ENCODE measurements at places on chromosomes 7 and 10.
A peak's percentile ranks its signal among the peaks of the same experiment; 100 is the strongest.

GRCh38 chr7:100102950-100103840, 1.8 kb downstream of the AP4M1 start:
- no peak for DNase-seq

DNA sequence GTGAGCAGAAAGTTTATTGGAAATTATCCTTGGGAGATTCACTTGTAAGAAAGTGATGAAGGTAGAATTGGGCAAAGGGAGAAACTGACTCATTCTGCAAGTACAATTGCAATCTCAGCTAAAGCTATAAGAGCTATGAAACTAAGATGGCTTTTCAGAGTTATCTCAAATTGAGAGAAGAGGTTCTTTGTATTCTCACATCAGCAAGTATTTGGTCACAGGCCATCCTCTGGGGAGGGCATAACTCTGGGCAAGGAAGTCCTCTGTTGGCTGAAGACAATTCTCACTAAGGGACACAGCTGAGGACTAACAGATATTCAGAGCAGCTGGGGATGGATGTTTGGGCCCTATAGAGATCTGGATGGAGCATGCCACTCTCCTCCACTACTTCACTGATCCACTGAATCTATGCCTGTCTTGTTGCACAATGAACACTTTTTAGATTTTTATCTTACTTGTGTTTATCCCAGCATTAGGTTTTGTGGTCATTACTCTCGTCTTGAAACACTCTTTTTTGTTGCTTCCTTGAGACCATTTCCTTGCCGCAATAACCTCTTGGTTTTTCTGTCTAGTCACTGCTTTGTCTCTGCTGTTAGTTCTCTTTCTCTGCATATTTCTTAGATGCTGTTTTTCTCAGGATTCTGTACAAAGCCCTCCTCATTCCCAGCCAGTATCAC, 115.1 kb downstream of the GNAI1 start:
- no peak for DNase-seq

DNA sequence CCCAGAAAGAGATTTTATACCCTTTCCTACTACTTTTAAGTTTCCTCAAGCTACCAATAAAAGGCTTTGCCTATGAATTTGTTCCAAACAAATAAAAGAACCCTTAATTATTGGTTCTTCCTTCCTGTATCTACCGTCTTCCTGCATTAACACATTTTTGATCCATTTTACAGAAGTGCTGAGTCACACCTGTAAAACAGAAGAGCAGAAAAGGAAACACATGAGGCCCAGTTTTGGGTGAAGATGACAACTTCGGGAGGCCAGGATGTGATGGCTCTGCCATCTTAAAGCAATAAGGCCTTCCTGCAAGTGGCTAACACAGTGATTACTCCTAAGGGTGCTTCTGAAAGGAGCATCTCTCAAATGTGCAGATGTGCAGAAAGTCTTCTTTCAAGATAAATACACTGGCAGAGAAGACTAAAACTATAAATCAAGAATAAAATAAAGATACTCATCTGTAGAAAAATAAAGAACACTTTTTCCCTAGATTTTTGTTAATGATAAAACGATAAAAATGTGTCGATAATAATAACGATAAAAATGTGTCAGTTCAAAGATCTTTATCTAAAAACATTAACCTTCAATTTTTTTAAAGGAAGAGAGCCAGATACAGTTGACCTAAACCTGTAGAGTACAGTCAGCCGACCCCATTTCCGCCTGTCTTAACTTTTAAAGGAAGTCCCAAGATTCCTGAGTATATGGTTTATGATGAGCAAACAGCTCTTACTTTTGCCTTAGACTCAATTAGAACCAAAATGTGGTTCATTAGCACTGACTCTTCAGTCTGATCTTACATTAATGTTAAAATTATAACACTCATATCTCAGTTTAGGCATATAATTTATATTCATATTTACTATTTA, 108.6 kb downstream of the UBE2H start:
- no peak for DNase-seq

- DNase-seq: no peak
Observed at GRCh38 chr7:16315280-16315679, 106.1 kb downstream of the CRPPA start.

GRCh38 chr7:118615-119391, 73.6 kb upstream of the FAM20C start:
- DNase-seq: peak; percentile 11

DNA sequence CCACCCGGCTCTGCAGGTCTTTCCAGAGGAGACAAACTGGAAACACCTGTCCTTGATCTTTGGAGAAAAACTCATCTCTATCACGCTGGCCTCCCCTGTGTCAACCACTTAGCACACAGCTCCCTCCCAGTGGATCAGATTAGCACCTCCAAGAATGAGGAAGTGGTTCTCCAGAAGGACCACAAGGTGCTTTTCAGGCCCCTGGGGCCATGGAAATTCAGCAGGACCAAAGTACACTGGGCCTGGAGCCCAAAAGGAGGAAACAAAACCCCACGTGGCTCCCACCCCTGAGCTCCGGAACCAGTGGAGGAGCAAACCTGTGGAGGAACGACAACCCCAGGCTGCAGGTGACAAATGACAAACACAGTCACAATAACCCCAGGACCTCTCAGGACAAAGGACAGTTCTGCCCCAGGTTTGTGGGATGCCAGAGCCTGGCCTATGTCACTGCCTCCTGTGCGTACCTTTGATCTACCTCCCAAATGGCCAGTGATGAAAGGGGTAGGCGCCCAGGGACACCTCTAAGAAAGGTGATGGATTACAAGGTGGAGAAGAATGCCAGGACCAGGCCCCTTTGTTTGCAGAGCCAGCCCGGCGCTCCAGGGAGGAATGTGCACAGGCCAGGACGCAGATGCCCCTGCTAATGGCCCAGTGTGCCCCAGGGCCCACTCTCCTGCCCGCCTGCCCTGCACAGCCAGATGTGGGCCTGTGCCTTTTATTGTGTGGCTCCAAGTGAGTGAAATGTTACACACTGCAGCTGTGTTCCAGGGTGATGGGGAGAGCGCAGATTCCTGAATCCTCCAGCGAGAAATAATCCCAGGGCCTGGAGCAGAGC, 5.7 kb downstream of the TNS3 start:
- DNase-seq: peak; percentile 48

DNA sequence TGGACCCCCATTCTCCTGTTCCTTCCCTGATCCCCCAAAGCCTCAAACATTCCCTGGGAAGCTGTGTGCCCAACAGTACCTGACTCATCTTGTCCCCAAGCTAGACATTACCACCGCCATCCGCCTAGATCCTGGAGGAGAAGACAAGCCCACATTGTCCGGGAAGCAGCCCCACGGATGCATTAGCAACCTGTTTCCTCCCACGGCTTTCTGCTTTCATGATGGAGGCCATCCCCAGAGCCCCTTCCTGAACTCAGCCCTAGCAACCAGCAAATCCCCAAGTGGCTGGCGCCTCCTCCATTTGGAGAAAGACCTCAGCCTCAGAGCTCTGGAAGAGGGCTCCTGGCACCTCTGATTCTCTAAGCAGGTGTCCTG, 2.3 kb upstream of the SLC29A3 start:
- no peak for DNase-seq

GRCh38 chr7:54838175-54838910, 79.3 kb upstream of the SEC61G start:
- DNase-seq: no peak
